ENCODE measurements at places on chromosomes 16 and 17.

GRCh38 chr17:73772107-73772705 lies 128.0 kb upstream of the SDK2 start:
- DNase-seq, result no peak

- DNase-seq, result no peak
These were observed 12.0 kb downstream of the ACSF3 start for GRCh38 chr16:89105599-89106151.

- DNase-seq, result no peak
These were observed 4.4 kb downstream of the CBX4 start for GRCh38 chr17:79834565-79835469.

GRCh38 chr17:18185832-18186626 lies 2.4 kb downstream of the ALKBH5 start:
- DNase-seq, result no peak

- DNase-seq, result no peak
These were observed 948 bp downstream of the LUC7L start for GRCh38 chr16:228151-228851.

GRCh38 chr17:82929676-82930042 lies 89.8 kb upstream of the ZNF750 start:
- no peak for DNase-seq

DNA sequence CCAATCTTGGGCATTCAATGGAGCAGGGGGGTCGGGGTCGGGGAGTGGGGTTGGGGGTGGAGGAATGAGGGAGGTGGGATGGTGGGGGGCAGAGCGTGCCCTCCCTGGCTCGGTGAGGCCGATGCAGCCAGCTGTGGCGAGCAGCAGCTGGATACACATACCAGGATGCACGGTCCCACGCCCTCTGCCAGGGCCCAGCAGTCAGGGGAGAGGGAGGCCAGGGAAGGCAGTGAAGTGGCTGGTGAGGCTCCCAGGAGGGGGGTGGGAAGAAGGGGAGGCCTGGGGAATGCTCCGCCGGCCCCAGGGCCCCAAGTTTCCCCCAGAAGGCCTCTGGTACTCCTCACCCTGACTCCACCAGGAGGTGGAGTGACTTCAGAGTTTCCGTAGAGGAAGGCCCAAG lies 77.6 kb upstream of the LHX1 start:
- DNase-seq, result no peak

DNA sequence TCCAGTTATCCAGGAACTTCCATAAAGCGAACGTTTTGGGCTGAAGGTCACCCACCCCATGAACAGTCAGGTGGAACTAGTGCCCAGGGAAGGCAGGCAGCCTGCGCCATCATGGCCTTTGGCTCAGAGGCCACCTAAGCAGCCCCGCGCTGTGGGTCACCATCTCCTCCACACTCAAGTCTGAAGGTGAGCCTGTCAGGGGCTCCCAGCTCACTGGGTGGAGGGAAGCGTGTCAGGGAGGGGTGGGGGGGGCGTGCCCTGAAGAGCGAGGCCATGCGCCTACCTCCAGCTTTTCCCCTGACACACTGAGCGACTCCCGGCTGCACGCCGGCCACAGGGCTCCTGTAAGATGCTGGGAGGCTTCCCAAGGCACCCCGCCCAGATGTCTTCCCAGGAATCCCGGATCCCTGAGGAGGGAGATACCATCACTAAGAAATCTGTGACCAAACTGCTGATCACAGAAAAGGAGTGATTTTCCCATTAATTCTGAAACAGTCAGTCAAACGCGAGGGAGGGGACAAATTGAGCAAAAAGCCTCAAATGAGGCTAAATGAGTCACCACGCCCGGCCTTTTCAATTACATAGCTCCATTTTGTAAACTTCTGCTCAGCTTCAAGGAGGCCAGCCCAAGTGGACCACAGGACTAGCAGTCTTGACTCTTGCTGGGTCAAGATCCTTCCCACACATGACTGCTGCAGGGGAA lies 26.5 kb upstream of the SLC25A19 start:
- no peak for DNase-seq

- no peak for DNase-seq
These were observed 17.6 kb upstream of the CDRT4 start for GRCh38 chr17:15485045-15485444.

DNA sequence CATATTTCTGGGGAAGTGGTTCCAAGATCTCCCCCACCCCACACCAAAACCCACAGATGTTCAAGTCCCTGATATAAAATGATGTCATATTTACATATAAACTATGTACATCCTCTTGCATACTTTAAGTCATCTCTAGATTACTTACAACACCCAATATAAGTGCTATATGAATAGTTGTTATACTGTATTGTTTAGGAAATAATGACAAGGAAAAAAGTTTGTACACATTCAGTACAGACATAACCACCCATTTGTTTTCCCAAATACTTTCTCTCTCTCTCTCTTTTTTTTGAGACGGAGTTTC lies 11.5 kb downstream of the CFDP1 start:
- no peak for DNase-seq

DNA sequence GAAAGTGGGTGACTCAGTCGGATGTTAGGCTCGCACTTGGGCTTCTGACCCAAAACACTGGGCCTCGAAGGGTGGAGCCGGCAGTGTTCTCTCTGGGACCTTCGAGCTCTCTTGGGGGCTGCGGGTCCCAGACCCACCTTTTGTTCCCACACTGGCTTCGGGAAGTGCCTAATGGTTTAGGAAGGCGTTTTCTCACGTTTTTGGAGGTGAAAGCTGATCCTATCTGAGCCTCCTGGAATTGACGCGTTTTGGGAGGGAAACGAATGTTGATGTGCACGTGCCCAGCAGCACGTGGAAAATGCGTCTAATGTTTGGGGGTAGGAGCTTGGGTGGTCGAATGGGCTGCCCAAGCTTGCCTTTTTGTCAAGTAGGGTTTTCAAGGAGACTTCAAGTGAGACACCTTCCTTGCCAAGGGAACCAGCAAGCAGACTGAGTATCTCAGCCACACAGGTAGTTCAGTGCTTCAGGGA lies 666 bp downstream of the HGS start:
- DNase-seq, result no peak

GRCh38 chr16:77686385-77686784 lies 35.9 kb upstream of the NUDT7 start:
- DNase-seq, result no peak

DNA sequence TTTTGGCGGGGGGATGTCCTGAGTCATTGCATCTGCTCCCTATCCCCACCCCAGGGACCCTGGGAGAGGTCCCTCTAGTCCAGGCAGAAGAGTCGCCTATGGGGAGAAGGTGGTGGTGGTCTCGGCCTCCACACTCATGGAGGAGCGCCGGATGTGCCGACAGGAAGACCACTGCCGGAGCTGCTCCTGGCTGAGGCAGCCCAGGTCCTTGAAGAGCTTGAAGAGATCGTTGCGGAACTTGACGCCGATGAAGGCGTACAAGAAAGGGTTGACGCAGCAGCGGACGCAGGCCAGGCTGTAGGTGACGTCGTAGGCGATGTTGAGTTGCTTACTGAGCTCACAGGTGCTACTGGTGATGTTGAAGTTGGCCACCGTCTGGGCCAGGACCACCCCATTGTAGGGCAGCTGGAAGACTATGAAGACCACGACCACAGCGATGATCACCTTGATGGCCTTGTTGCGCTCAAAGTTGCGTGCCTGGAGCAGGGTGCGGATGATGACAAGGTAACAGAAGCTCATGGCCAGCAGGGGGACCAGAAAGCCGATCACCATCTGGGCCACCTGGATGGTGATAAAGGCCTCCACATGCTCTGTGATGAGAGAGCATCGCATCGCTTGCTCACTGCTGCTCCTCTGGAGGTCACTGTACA lies 10.5 kb downstream of the CCR7 start:
- DNase-seq, result no peak

DNA sequence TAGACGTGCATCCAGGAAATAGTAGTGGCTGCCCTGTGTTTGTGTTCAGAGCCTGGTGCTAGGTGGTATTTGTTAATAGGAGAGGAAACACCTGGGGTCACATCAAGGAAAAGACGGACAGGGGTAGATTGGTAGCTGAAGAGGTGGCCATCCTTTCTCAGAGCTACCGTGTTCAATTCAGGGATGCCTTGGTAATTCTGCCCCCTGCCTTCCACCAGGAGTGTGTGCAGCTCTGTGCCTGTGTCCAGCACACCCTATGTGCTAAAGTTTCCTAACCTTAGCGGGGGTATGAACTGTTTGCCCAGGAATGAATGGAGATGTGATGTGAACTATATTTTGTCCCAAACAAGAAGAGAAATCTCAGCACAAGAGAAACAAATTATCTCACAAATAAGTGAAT lies 174.1 kb upstream of the MPHOSPH6 start:
- DNase-seq, result no peak

Measured in HS-27A (cell line).